ENCODE measurements at places on chromosomes 3 and 15. TPM values are rescaled to one million over a fixed set of nuclear protein-coding genes. Genes with fewer than 3 reads are reported as not detected.

DNA sequence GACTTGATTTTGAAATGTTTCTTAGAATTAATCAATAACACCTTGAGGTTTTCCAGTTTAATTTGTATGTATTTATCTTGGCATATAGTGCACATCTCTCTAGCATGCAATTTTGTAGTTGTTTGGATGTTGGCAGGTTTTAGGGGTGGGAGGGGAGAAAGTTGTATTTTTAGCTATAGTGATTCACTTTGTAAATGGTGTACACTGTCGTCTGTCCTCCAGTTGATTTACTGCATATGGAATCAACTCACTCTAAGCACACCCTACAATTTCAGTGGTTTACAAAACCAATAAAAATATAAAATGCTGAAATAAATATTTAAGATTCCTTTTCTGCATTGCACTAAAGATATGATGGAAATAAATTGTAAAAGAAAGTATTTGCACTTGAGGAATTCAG, 199.1 kb downstream of the CDIN1 start:
- no peak for DNase-seq

- no peak for DNase-seq
Observed at GRCh38 chr3:10935846-10936631, 56.5 kb upstream of the SLC6A1 start.

GRCh38 chr15:82159922-82160321, 102.6 kb downstream of the EFL1 start:
- DNase-seq = no peak

DNA sequence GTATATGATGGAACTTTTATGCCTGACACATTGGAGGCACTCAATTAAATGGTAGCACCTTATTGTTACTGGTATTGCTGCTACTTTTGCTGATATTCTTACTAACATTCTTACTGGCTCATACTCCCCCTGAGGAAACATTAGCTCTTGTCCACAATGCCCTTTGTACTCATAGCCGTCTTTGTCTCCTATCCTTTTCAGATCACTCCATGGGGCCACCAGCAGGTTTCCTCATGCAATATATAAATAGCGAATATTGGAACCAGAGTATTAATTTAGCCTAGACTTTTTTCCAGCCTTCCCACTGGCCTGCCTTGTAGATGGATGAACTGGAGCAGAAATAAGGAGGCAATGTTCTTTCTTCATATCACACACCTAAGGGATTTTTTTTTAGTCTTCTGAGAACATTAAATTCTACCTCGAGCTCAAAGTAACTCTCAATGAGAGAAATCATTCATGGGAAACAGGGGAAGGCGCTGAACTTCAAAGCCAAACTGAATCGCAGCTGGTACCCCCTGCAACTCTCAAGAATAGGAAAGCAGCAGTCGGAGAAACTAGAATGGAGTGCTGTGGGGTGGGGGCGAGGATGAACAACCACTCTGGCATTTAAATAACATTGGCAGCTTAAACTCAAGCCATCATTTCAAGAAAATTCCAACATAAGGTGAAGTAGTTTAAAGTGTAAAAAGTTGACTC, 300.3 kb downstream of the TAFA4 start:
- DNase-seq = no peak

- no peak for DNase-seq
Observed at GRCh38 chr15:49387471-49387870, 35.6 kb upstream of the FGF7 start.

GRCh38 chr15:31516874-31517273, 190.2 kb downstream of the KLF13 start:
- peak; percentile 9 for DNase-seq

- no peak for DNase-seq
Observed at GRCh38 chr3:99846477-99847160, 29.0 kb downstream of the CMSS1 start.

DNA sequence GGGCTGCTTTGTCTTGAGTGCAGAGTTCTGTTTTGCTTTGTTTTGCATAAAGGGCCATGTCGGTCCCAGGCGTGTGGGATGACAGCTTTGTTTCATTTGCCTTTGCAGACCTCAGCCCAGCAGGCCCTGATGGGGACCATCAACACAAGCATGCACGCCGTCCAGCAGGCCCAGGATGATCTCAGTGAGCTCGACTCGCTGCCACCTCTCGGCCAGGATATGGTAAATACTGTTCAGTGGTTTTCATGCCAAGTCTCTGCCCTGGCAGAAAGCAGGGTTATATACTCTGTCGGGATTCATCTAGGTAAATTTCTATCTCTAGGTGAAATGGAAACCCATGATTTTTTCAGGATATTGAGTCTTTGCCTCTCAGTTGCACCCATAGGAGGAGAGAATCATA, 343.9 kb upstream of the TPM1 start:
- no peak for DNase-seq

DNA sequence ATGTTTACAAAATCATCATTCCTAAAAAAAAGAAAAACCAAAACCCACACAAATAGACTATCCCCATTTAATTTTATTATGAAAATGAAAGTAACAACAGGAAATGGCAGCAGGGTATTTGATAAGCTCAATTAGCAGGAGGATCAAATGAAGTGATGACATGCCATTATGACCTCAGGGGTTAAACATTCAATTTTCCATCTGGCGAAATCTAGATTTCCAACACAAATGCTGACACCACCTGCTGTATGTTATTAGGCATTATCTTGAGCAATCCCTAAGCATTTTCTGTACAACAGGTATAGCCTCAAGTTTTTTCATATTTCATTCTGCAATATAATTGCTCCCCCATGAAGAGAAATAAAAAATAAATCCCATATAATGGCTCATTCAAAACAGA, 57.1 kb downstream of the SHQ1 start:
- DNase-seq = no peak

- no peak for DNase-seq
Observed at GRCh38 chr15:46450112-46450809, 815.4 kb downstream of the SQOR start.

CMTM8 gene
- total RNA-seq = 6.0 TPM

RAD54L2 gene
- total RNA-seq = 19.4 TPM

Measured in mucosa of gallbladder (tissue), 1 donor.